ENCODE measurements at places on chromosomes 12 and 14.

GRCh38 chr14:20262642-20263128 is 23.6 kb downstream of the OR11H4 start:
- no peak for DNase-seq

GRCh38 chr14:88614218-88614907 is 51.5 kb downstream of the ZC3H14 start:
- no peak for DNase-seq

- no peak for DNase-seq
Observed at GRCh38 chr12:120720234-120720986, 5.2 kb upstream of the ACADS start.

GRCh38 chr14:81519200-81520011 is 14.2 kb downstream of the SEL1L start:
- DNase-seq, result no peak

DNA sequence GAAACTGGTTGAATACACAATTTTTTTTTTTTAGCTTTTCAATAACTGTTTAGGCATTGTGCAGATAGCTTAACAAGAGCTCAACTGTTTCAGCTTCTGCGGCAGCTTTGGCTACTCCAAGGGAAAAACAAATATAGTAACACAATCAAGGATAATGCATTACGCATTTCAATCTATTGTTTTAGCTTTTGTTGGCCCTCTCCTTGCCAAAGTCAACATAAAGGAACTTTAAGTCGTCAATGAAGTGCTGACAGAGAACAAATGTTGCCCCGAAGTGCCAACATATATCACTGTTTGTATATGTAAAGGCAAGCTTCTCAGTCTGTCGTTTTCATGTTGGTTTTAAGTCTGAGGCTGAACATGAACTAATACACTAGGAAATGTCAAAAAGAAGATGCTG is 1087.4 kb upstream of the FLRT2 start:
- no peak for DNase-seq

GRCh38 chr14:23629832-23630396 is 6.2 kb upstream of the DHRS2 start:
- DNase-seq, result no peak

GRCh38 chr14:72523424-72524294 is 370.2 kb downstream of the DPF3 start:
- DNase-seq, result no peak

DNA sequence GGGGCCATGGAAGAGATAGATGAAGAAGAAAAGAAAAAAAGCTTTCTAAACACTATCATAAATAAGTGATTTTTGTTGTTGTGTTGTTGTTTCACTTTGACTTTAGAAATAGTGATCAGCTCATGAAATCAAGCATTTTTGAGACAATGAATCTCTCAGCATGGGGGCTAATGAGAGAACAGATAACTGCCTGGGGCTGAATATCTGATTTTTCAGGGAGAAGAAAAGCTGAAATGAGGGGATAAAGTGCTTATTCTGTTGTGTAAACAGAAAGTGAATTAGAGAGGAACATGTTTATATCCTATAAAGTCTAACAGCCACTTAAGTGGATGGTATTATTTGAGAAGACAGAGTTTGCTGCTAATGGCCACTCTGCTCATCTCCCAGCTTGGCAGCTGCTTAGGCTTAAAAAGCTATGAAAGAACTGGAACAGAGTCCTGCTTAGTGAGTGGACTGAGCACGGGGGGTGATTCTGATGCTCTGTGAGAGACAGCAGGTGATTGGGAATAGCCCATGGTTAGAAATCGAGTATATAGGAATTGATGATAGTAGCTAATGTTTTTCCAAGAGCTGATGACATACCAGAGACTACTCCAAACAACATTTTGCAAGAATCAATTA is 646.1 kb upstream of the TMEM132C start:
- no peak for DNase-seq

DNA sequence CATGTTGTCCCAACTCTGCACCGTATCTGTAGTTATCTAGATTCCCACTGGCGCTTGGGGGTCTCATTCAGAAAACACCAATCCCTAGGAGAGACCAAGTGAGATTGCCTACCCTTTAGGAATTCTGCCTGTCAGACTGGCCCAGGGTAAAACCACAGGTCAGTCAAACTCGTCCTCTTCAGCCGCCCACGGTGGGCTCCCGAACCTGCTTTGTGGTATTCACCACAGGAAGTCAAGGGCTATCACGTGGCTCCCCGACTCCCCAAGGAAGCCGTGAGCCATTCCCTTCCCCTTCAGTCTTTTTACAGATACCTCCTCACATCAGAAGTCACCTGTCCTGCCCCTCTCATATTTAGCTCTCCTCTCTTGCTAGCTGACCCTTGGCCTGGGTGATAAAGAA is 159.9 kb downstream of the EGLN3 start:
- DNase-seq, result no peak

Measured in stimulated activated CD4-positive, alpha-beta T cell treated with anti-CD3 and anti-CD28 coated beads, Interleukin-1b, Interleukin-23, amount 100 ng/mL, for 1 hour (primary cell).